Inflammatory macrophage (primary cell): ENCODE measurements at places on chromosomes 2 and 18.

GRCh38 chr18:21389903-21390302, 147.9 kb downstream of the GREB1L start:
- DNase-seq = no peak

GRCh38 chr2:157837851-157838441, 38.2 kb downstream of the ACVR1 start:
- DNase-seq = peak; percentile 26

- peak; percentile 53 for DNase-seq
These were observed 1.2 kb upstream of the TNS1 start for GRCh38 chr2:218003981-218004419.

- DNase-seq = no peak
These were observed 100.7 kb downstream of the NFATC1 start for GRCh38 chr18:79496237-79496977.

DNA sequence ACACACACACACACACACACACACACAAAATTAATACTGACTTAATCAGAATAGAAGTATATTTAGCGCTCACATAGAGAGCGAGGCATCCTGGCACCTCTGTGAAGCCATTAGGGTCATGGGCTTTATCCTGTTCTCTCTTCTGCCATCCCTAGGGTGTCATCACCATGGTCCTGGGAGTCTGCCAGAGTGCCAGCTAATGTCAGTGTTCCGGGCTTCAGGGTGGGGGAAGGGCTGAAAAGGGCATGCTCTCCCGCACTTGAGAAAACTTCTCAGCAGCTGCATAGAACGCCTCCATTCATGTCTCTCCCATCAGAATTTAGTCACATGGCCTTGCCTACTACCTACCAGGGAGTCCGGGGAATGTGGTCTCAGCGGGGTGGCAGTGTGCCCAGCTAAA, 19.7 kb upstream of the DYNC2LI1 start:
- DNase-seq = no peak

DNA sequence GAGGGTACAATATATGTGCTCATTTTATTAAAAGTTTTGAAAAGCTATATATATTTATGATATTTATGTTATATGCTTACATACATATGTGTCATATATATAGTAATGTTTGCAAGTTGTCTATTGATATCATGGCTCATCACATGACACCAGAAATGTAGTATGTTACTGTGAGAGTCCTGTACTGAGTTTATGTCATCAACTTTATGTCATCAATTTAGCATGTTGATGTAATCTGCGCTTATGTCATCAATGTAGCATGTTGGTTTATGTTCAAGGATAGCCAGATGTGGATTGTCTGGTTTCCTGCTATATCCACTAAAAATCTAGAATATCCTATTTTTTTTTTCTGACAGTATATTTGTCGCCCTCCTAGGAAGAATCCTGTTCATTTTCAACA, 77.4 kb downstream of the APLF start:
- DNase-seq = no peak

DNA sequence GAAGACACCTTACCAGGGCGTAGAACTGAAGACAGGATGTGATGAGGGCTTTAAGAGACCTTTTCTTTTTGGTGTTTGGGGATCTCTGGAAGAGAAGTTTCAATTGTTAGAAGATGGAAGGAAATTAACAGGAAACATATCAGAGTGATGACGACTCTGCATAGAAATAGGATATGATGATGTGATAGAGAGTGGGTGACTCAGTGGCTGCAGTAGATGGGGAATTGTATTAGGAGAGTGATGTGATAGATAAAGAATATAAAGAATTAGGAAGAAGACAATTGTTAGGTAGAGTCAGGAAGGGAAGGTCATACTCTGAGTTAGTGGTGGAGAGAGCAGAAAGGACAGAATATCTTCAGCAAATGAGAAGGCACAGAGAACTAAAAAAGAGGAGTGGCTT, 593.9 kb downstream of the NYAP2 start:
- no peak for DNase-seq

- DNase-seq = no peak
These were observed 337.8 kb downstream of the ARHGAP15 start for GRCh38 chr2:143467011-143467410.

GRCh38 chr2:52210161-52210560, 1178.2 kb upstream of the NRXN1 start:
- no peak for DNase-seq

- no peak for DNase-seq
These were observed 598.9 kb upstream of the LINC00305 start for GRCh38 chr18:64747803-64748202.

DNA sequence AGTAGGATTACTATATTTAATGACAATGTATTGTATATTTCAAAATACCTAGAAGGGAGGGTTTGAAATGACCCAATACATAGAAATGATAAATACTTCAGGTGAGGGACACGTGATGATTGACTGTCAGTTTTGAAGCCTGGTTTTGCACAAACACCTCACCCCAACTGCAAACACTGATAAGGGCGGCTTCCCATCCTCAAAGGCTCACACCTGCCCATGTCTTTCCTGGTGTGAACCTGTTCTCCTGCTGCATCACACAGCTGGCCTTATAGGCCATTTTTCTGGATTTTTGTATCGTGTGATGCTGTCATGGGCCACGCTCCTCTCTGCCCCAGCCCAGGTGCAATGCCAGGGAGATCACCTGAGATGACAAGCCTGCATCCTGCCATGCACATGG, 166.5 kb upstream of the NCK2 start:
- no peak for DNase-seq

DNA sequence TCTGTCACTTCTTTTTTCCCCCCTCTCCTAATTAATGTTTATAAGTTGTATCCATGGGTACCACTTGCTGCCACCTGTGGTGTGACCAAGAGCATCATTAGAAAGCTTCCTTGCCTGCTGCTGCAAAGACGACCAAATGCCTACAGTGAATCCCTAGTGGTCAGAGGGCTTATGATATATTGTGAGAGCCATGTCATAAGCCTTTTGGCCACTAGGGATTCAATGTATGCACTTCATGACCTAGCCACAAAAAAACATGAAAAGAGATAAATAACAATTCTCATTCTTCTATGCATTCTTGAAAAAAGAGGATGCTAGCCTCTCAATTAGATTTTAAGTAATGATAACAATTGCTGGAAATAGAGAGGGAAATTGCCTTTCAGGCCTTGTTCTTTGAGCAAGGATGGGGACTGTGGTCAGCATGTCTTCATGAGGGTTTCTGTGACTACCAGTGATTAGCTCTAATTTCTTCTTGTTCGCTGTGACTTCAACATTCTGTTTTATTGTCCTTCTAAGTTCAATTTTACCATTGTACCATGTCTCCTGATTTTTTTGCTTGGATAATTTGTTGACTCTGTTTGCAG, 435.3 kb downstream of the TGIF1 start:
- peak; percentile 13 for DNase-seq

GRCh38 chr2:100767224-100767653, 52.7 kb upstream of the NPAS2 start:
- no peak for DNase-seq

DNA sequence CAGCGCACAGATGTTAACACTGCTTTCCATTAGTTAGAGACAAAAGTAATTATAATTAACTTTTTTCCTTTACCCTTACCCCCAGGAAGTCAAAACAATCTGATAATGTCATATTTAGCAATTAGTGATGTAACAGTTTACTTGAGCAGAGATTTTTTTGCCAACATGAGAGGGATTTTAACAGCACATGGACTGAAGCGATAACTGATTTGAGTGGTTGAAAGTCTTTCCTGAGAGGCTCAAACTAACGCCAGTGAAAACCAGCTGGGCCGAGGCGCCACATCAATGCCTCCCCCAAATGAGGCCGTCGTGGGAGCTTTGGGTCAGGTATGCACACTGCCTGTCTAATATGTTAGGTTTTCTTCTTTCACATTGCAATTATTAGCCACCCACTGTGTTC, 469.9 kb upstream of the SMIM21 start:
- DNase-seq = no peak

- DNase-seq = no peak
These were observed 10.8 kb downstream of the DUSP19 start for GRCh38 chr2:183089192-183089851.

DNA sequence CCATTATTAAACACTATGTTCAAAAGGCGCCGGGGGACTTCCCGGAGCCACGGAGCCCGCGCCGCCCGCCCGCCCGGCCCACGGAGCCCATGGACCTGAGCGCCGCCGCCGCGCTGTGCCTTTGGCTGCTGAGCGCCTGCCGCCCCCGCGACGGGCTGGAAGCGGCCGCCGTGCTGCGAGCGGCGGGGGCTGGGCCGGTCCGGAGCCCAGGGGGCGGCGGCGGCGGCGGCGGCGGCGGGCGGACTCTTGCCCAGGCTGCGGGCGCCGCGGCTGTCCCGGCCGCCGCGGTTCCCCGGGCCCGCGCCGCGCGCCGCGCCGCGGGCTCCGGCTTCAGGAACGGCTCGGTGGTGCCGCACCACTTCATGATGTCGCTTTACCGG, 197 bp downstream of the GDF7 start:
- no peak for DNase-seq

DNA sequence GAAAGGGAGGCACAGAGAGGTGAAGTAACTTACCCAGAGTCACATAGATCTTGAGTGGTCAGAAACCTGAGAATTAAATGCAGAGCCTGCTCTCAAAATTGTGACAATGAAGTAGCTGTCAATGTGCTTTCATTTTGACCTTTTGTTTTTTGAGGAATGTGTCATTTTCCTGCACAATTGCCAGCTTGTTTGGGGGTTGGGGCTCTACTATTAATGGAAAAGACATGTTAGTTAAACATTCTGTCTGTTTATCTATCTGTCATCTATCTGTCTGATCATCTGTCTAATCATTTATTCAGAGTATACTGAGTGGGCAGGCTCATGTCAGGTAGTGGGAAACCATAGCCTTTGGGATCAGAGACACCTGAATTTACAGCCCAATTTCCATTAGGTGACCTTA, 428.4 kb downstream of the TSN start:
- no peak for DNase-seq

- DNase-seq = no peak
These were observed 34.5 kb upstream of the TSPYL6 start for GRCh38 chr2:54290356-54291025.

- DNase-seq = no peak
These were observed 258.3 kb downstream of the HAUS1 start for GRCh38 chr18:46362533-46362932.

- no peak for DNase-seq
These were observed 354.9 kb upstream of the CDH20 start for GRCh38 chr18:60978338-60978737.

DNA sequence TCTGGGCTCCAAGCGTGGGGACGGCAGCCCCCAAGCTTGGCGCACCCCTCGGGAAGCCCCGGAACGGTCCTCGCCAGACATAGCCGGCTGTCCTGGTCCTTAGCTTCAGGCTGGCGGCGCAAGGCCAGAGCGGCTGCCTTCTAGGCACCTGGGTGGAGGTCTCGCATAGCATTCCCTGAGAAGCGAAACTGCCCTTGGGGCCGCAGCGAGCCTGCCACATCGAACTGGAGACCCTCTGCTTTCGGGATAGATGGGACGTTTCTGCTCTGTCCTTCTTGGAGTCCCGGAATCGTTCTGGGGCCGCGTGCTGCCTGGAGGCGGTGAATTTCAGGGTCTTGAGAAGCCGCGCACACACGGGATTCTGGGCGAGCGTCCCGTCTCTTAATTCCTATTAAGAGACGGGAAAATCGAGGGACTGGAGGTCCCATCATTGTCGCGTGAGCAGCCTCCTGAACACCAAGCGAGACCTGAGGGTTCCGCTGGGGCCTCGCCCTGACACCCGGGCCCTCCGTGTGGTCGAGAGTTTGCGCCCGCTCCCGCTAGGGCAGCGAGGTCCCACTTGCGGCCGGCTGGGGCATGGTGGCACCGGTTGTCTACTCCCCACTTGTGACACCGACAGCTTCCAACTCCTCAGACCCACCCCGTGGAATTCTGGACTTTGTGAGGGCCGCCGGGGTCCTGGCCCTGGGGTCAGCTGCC, 9.7 kb upstream of the EN1 start:
- no peak for DNase-seq

- DNase-seq = no peak
These were observed 61.8 kb downstream of the NXPH2 start for GRCh38 chr2:138718405-138718804.

DNA sequence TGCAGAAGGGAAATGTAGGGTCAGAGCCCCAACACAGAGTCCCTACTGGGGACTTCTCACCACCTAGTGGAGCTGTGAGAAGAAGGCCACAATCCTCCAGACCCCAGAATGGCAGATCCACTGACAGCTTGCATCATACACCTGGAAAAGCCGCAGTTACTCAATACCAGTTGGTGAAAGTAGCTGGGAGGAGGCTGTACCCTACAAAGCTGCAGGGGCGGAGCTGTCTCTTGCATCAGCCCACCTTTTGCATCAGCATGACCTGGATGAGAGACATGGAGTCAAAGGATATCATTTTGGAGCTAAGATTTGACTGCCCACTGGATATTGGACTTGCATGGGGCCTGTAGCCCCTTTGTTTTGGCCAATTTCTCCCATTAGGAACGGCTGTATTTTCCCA, 237.3 kb downstream of the CALCRL start:
- DNase-seq = no peak

GRCh38 chr2:226905718-226906117, 69.9 kb downstream of the RHBDD1 start:
- no peak for DNase-seq

- no peak for DNase-seq
These were observed 22.3 kb upstream of the FOSL2 start for GRCh38 chr2:28370354-28370753.

GRCh38 chr2:158138255-158138654, 36.6 kb downstream of the UPP2 start:
- DNase-seq = peak; percentile 13

DNA sequence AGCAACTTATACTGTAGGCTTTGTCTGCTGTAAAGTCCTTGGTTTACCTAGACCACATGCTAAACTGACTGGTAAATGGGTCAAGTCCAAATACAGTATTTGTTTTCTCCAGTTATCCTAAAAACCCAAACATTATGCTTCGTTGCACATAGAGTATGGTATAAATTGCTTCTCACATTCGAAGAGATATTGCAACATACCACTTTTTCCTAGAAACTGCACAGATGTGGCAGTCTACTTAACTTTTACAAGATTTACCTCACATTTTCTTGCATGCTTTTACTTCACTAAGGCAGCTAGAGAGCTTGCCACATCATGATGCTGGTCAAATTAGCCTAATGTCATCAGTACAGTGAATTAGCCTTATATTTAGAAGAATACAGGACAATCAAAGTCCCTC, 66.0 kb upstream of the SCN7A start:
- no peak for DNase-seq

DNA sequence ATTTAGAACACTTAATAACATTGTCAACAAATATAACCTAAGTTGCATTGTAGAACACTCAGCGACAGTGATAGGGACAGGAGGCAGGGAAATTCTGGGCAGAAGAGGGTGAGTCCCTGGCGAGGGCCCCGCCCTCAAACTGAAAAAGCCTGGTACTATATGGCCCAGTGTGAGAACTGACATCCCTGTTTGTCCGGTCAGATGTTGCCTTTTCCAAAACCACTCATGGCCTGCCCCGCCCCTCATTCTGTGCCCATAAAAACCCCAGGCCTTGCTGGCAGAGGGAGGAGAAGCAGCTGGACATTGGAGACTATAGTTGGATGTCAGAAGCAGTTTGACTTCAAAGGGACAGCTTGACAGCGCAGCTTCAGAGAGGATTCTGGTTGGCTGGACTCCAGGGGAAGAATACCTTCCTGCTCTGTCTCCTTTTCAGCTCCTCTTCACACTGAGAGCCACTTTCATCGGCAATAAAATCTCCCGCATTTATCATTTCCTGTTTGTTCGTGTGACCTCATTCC, 47.0 kb downstream of the FAM117B start:
- DNase-seq = no peak
